IMR-90 (cell line): ENCODE measurements at places on chromosomes 2 and 18. TPM values are rescaled to one million over a fixed set of nuclear protein-coding genes. Genes with fewer than 3 reads are reported as not detected.

The STRN gene
- 16.4 and 23.3 TPM in 2 replicates for total RNA-seq

- DNase-seq, result no peak
- no peak overlapping the region for H3K4me3 ChIP-seq
- peaks cover 21% of the 10 kb centered on the region for H3K36me3 ChIP-seq
Observed at GRCh38 chr18:36108196-36108595, 20.9 kb downstream of the SLC39A6 start.

- H3K27ac ChIP-seq, result no peak overlapping the region
- no peak for DNase-seq
- H3K36me3 ChIP-seq, result no peaks in the 10 kb centered on the region
- H3K27me3 ChIP-seq, result no peaks in the 10 kb centered on the region
- H3K4me3 ChIP-seq, result no peak overlapping the region
- no peaks in the 10 kb centered on the region for H3K4me1 ChIP-seq
Observed at GRCh38 chr2:169118060-169118459, 48.7 kb downstream of the DHRS9 start.

DNA sequence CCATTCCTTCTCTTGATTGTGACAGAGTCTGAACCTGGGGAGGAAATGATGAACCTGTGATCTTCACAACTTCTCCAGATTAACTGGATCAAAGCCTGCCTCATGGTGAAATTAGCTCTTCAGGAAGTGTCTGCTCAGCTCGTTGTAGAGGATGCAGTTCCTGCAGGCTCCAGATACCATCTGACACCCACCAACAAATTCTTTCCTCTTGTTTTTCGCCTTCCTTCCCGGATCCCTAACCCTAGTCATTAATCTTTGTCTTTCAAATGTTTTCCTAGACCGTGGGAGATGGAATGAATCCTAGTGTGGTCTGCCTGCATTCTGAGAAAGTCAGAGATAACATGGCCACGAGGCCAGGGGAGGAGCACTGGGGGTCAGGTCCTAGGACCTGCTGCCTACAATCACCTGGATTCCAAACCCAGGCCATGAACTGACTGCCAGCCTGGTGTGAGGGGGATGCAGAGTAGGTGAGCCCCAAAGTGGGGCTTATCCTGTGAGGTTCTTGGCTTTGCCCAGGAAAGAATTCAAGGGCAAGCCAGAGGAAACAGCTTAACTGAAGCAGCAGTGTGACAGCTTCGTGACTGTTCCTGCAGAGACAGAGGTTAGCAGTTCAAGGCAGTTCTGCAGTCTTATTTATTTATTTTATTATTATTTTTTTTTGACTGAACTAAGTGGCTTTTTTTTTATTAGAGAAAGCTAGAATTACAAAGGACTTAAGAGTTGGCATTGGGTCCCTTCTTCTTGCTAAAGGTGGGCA is 67.8 kb downstream of the DIPK1C start:
- no peaks in the 10 kb centered on the region for H3K4me1 ChIP-seq
- no peak overlapping the region for H3K4me3 ChIP-seq
- no peak overlapping the region for H3K27ac ChIP-seq
- DNase-seq, result no peak

The TTC39C gene
- total RNA-seq, result 20.8 and 22.8 TPM in 2 replicates

GRCh38 chr2:201122276-201122675 is 6.3 kb downstream of the CFLAR start:
- H3K27ac ChIP-seq, result no peak overlapping the region
- peaks cover 19% of the 10 kb centered on the region for H3K4me1 ChIP-seq

GRCh38 chr2:101559551-101559950 is 84.6 kb upstream of the RFX8 start:
- H3K4me3 ChIP-seq, result no peak overlapping the region
- peak overlapping the region; percentile 23; the same call in 1 of the 2 replicates for H3K27ac ChIP-seq
- peak; percentile 28 for DNase-seq
- no peaks in the 10 kb centered on the region for H3K36me3 ChIP-seq
- H3K4me1 ChIP-seq, result peaks cover 9% of the 10 kb centered on the region
- peaks cover 4% of the 10 kb centered on the region for H3K27me3 ChIP-seq

GRCh38 chr2:151523850-151524249 is 114.1 kb downstream of the RIF1 start:
- H3K36me3 ChIP-seq, result no peaks in the 10 kb centered on the region
- peak; percentile 29 for DNase-seq
- H3K4me1 ChIP-seq, result no peaks in the 10 kb centered on the region

DNA sequence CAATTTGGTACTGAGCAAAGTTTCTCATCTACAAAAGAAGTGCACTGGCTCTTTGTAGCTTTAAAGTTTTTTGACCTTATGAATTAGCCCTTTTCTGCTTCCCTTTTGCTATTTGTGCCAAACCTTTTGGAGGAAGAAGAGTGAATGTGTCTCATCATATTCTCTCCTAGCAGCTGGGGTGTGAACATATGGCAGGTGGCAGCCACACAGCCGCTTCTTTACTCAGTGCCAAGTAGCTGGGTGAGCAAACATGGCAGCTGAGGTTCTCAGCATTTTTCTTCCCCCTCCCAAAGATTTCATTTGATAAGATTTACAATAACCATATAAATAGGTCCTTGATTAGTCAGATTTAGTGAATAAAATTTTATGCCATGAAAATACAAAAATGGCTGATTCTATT is 46.7 kb upstream of the STK17B start:
- DNase-seq, result no peak
- no peak overlapping the region for H3K27ac ChIP-seq
- no peaks in the 10 kb centered on the region for H3K27me3 ChIP-seq
- no peaks in the 10 kb centered on the region for H3K4me1 ChIP-seq
- H3K4me3 ChIP-seq, result no peak overlapping the region

DNA sequence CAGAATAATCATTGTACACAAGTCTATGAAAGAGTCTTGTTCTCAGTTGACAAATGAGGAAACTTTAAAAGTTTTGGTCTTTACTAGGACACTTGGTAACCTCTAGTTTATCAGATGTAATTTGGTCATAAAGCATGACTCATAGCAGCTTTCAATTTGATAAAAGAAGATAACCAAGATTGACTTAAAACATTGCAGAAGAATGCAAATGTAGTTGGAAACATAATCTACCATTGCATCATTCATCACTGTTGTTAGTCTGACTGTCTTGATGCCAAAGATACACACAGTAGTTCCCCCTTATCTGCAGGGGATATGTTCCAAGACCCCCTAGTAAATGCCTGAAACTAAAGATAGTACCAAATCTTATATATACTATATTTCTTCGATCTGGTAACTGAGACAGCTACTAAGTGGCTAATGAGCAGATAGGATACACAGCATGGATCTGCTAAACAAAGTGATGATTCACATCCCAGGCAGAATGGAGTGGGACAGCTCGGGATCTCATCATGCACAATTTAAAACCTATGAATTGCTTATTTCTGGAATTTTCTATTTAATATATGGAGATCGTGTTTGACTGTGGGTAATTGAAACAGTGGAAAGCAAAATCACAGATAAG is 131.4 kb upstream of the CCDC68 start:
- H3K27me3 ChIP-seq, result peaks cover 7% of the 10 kb centered on the region
- no peak overlapping the region for H3K27ac ChIP-seq
- DNase-seq, result peak; percentile 5
- no peaks in the 10 kb centered on the region for H3K4me1 ChIP-seq
